ENCODE measurements at places on chromosomes 6 and 20.

DNA sequence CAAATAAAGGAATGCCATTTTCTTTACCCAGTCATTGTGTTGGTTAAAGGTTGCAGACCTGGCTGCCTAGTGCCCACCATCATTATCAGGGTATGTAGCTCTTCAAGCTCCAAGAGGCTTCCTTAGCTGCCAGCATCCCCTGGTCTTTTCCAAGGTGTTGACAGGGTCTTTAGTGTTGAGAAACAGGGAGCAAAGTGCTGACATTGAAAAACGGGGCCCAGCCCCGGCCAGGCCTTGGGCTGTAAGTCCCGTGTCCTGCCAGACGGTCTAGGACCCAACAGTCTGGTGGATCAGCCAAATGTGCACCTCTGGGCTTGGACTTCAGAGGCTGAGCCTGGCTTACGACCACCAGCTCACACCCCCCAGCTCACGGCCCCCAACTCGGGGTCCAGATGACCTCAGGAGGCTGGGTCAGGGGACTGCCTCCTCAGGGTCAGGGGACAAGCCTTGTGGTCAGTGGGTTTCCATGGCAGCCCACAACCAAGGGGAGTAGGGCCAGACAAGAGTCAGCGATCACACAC is 114.4 kb upstream of the MLN start:
- no peak for DNase-seq

- DNase-seq, result no peak
These were observed 189.1 kb downstream of the BMP2 start for GRCh38 chr20:6956574-6956973.

DNA sequence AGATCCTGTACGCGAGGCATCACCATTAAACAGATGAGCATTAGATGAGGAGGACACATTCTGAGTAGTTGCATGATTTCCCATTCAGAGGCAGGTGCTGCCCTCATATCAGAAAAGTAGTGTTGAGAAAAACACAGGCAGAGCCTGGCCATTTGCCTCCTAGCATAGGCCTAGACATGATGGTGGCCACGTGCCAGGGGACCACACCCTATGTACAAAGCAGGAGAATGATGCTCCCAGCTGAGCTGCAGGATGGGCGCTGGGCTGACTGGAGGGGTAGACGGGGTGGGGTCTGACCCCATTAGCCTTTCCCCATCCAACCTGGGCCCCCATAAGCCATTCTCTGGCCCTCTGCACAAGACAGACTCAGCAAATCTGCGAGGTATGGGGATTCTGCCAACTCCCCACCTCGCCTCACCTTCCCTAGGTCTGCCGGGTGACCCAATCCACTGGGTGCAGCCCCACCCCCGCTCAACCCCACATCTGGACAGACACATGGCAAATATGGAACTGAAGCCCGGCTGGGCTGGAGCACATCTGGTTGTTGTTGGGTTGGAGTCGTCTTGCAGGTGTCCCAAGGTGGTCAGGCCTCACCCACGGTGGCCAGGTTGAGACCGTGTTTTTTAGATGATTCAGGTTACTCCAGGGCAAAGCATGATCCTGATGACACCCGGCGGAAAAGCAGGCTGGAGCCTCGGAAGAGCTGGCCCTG is 13.9 kb downstream of the PI16 start:
- peak; percentile 37 for DNase-seq

DNA sequence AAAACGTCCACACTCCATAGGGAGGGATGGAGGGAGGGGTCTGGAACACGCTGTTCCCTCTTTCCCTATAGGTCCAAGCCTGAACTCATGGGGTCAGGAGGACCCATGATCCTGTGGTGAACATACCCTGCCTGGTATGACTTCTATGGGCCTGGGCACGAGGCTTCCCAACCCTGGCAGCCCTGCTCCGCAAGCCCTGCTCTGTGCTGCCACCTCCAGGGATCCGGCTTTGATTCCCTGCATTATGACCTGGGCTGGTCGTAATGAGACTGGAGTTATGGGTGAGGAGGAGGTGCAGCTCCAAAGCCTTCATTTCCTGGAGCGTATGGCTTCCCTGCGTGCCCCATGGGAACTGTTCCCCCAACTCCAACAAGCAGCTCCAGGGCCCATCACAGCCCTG is 54.9 kb downstream of the CDH22 start:
- DNase-seq, result peak; percentile 54

GRCh38 chr6:42968783-42969182 is 8.2 kb downstream of the GNMT start:
- no peak for DNase-seq

GRCh38 chr6:139325125-139325524 is 33.3 kb upstream of the TXLNB start:
- no peak for DNase-seq

GRCh38 chr6:167826230-167826895 is 348 bp upstream of the AFDN start:
- peak; percentile 65 for DNase-seq

DNA sequence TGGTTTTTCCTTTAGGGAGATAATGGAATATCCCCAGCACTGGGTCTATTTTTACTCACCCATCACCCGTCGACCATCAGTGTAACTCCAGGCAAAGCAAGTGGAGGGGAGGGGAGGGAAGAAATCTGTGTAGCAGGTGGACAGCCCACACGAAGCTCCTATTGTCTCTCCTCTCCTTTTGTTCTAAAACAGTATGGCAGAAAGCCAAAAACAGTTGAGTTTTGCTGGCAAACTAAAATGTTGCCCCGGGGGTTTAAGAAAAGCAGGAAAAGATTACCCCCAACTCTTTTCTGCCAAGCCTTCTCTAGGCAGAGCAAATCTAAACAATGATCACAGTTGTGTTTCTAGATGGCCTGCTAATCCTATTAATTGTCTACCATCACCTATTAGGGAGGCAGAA is 89.7 kb downstream of the PREP start:
- peak; percentile 81 for DNase-seq

DNA sequence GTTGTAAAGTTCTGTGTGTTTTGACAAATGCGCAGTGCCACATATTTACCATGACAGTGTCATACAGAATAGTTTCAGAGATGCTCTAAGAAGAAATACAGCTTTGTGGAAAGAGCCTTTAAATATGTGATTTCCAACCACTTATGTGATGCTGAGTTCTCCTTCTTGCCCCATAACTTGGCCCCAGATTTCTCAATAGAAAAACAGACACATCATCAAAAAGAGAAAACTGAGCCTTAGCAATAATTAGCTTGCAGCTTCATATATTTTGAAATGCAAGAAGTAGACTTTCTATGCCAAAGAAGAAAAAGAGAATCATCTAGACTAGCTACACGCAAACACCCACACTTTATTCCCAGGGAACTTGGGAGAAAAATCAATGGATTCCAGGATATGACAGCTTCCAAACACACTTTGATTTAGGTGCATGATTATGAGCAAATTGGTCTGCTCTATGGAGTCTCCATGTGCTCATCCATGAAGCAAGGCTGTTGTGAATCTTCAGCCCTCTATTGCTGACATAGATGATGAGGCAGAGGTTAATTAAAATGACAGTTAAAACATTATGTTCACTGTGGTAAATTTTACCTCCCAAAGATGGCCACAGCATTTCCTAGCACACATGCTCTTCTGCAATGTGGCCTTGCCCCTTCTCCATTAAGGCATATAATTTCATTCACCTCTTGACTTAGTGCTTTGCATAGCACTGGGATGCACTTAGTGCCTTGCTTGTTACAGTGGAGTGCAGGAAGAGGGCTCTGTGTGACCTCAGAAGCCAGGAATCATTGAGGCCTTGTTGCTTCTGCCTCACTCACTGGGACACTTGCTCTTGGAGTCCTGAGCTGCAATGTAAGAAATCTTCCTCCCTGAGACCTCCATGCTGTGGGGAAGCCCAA is 174.6 kb downstream of the SYNDIG1 start:
- DNase-seq, result no peak

DNA sequence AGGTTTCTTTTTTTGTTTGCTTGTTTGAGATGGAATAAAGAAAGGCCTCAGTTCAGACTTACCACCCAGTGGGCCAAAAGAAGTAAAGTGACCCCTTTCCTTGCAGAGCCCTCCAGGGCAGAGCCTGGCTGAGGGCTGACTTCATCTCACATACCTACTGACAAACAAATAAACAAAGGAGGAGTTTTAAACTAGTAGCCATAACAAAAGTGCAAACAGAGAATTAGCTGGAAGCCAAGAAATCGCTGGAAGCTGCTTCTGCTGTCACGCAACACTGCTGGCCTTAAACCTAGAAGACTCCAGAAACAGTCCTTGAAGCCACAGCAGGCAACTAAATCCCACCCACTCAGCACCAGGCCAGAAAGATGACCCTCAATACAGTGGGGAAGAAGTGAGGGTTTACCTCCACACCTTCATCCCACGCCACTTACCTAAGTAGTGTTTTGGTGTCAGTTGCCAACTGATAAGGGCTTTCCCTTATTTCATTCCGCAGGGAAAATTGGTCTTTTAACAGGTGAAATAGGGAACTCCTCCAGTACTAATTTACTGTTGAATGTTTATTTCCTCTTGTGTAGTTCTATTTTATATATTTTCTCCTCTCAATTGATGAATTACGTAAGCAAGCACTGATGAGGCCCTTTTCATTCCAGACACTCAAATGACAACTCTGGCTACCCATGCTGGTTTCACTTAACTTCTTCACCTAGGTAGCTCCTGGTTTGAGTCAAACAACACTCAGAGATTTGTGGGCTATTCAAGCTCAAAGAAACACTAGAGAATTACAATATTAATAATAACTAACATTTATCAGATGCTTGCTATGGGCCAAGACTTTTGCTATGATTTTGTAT is 46.2 kb downstream of the EDN1 start:
- DNase-seq, result no peak

- peak; percentile 6 for DNase-seq
These were observed 13.4 kb downstream of the CASP8AP2 start for GRCh38 chr6:89843070-89843469.

DNA sequence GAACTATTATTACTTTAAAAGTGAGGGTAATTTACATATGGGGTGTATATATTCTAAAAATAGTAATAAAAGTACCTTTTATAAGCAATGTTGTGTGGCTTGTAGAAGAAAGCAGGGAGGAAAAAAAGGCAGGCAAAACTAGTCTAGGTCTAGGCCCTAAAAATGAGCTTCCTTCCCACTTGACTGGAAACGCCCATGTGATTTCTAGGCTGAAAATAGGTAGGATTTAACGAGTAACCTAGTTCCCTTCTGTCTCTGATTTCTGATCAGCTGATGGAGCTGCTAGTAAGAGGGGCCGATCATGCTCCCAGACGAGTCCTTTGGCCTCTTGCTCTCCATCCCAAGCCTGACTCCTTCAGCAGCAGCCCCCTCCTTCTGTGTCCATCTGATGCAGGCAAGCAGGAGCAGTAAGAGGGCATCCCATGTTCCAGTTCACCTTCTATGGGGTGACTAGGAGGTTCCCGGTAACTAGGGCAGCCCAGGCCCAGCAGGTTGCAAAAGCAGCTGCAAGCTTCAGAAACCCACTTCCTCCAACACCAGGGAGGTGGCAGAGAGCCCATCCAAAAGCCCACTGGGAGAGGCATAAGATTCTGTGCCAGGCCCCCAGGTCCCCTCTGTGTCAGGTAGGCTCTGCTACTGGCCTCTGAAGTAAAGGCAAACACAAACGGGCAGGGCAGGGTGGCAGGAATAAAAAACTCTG is 24.4 kb downstream of the TBC1D20 start:
- DNase-seq, result no peak

GRCh38 chr20:45320948-45321595 is 13.0 kb upstream of the MATN4 start:
- no peak for DNase-seq

DNA sequence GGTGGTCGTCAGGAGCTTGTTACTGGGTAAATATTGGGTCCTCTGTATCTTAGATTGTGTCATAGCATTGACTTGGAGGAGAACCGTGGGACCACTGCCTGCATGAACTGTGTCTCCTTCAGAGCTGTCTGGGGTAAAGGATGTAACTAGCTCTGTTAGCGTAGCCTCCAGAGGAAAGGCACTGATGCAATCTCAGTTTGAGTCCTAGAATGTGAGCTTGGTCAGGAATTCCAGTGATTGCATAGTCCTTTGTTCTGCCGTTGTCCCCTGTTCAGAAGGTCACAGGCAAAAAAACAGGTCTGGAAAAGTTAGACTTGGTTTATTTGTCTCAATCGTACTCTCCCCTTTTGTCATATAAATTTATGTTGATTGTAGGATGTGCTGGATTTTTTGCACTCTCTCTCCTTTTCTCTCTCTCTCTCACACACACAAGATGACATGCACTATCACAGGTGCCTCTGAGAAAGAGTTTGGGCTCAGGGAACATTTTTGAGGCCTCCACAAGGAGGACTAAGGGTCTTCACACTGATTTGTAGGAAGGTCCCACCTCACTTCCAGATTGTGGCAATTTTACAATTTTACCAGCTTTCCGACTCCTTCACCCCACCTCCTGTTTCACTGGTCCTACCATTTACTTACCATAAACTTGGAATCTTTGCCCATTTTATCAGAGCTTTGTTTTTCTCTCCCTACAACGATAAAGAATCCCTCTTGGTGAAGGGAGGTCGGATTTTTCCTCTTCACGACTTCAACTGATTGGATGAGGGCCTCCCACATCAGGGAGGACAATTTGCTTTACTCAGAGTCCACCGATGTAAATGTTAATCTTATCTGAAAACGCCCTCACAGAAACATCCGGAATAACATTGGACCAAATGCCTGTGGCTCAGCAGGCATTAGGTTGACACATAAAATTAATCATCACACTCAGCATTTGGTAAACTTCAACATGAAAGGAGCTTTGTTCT is 7.0 kb upstream of the DACT2 start:
- DNase-seq, result no peak

All from NCI-H345 (cell line).